NCI-H1092 (cell line): ENCODE measurements at places on chromosomes 2 and 18.

DNA sequence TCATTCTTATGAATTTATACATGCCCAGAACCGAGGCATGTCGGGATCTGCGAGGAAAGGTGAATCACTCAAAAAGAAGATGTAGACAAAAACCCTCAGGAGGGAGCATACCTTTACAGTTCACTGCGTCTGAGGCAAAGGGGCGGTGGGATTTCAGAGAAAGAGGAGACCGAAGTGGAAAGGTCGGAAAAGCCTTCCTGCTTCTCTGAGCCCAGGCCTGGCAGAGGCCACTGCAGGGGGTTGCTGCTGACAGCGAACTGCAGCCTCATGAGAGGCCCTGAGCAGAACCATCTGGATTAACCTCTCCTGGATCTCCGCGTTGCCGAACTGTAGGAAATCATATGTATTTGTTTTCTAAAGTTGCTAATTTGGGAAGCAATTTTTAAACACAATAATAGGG, 713.1 kb upstream of the SOX11 start:
- no peak for DNase-seq

DNA sequence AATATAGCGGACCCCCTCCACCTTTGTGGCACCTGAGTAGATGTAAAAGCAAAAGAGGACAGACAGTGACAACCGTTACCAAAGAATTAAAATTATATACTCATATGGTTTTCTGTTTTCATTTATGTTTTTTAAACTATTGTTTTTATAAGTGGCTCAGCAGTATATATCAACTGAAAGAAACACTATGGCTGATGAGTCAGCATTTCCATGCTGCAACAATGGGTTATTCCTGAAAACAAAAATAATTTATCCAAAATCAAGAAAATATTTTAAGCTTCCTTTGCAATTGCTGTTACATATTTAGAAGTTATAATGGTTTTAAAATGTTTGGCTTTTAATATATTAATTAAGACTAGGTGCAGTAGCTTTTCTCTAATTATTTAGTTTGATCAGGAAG, 17.7 kb downstream of the MRPS9 start:
- no peak for DNase-seq

GRCh38 chr2:237590272-237591140, at the start of gene RAB17:
Gene RAB17, minus strand, starts transcription at chr2:237590734. Its CDS starts 4,580 bp downstream, at chr2:237586154.
- DNase-seq, result no peak

- DNase-seq, result no peak
Observed at GRCh38 chr2:14422426-14422825, 210.1 kb upstream of the LRATD1 start.

DNA sequence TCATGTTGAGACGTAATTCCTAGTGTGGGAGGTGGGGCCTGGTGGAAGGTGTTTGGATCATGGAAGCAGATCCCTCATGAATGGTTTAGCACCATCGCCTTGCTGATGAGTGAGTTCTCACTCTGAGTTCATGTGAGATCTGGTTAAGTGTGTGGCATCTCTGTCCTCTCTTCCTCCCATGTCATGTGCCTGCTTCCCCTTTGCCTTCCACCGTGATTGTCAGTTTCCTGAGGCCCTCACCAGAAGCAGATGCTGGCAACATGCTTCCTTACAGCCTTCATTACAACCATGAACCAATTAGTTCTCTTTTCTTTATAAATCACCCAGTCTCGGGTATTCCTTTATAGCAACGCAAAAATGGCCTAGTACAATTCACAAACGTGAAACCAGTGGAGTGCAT, 14.6 kb upstream of the MCM6 start:
- no peak for DNase-seq

DNA sequence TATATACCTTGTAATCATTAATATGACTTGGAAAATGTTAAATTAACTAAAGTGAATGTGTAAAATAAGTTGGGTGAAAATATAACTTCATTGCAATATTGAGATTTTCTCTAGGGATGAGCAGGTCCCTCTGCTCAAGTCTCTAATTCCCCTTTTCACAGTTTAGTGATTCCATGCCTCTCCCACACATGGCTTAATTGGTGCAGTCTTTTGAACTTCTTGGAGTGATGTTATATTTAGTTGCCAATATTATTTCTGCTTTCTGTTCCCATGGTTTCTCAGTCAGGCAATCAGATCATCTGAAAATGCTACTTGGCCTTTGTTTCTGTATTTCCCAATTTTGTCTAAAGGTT, 233.7 kb upstream of the SPOPL start:
- no peak for DNase-seq
